ENCODE measurements at places on chromosomes 11 and 22.
A peak's percentile ranks its signal among the peaks of the same experiment; 100 is the strongest.

GRCh38 chr11:68743539-68743938 is 7.8 kb downstream of the TESMIN start:
- no peak for DNase-seq

DNA sequence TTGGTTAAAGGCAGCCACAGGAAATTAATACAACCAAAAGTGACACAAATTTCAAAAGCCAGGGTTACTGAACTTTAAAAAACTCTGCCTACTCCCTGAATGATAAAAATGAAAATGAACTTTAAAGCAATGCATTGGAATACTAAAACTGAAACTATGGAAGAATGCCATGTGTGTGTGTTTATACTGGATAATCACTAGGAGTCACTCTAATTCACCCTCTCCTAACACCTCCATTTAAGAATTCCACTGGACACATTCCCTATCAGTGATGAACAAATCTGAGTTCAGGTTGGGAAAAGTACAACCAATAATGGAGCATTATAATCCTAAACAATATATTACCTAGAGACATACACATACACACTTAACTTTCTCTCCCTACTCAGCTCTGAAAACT is 27.5 kb upstream of the PLAAT3 start:
- no peak for DNase-seq

DNA sequence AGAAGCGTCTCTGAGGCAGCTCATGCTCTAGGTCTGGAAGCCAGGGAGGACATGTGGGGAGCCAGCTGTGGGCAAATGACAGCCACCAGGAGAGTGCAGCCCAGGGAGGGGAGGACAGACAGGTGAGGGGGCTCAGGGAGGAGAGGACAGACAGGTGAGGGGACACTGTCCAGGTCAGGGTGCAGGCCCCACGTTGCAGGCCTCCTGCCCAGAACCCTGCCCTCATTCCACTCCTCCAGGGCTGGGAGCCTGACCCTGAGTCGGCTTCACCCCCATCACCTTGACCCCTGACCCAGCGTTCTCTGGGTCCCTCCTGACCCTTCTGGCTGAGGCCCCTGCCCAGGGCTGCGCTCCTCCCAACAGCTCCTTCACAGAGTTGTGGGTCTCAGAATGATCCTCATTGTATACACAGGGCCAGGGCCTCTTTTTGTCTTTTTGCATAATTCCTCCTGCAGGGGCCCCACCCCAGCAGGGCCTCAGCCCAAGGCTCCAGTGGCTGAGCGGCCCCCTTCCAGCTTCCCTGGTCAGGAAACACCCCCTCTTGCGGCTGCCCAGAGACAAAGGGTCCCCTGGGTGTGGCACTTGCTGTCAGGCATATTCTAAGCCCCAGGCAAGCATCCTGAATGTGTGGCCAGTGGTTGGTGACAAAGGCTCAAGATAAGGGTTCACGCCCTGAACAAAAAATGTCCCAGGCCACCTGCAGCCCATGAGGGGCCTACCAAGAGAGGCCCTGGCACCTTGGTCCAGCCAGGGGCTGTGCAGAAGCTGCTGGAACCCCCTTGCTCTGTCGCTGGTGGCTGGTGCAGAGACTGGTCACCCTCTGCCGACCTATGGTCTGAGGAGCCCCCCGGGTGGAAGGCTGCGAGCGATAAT is 853.0 kb downstream of the BRD1 start:
- no peak for DNase-seq

- no peak for DNase-seq
Observed at GRCh38 chr22:21961886-21962654, 9.4 kb upstream of the PPM1F start.

DNA sequence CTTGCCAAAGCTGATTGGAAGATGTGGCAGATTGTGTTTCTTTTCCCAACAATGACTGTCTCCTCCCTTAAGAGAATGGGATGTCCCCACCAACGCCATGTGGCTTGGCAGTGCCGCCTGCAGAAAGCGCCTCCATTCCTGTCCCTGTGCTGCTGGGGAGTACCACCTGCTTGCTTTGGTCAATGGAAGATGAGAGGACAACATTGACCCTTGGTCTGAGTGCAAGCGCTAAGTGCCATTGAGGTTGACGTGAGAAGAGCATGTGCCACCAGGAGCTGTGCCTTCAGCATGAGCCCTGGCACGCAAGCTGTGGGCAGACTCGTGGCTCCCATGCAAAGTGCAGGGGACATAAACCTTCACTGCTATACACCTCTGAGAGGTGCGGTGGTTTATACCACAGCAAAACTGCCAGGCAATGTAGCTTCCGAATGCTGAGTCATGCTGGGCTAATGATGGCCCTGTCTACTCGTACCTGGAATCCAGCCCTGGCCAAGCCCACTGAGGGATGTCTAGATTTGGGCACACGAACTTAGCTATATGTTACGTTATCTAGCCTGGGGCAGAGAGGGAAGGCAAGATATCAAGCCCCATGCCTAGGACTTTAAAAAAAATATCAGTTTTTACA is 41.9 kb downstream of the MYEOV start:
- DNase-seq: no peak

GRCh38 chr11:103608566-103608965 is 427.9 kb upstream of the DDI1 start:
- no peak for DNase-seq

DNA sequence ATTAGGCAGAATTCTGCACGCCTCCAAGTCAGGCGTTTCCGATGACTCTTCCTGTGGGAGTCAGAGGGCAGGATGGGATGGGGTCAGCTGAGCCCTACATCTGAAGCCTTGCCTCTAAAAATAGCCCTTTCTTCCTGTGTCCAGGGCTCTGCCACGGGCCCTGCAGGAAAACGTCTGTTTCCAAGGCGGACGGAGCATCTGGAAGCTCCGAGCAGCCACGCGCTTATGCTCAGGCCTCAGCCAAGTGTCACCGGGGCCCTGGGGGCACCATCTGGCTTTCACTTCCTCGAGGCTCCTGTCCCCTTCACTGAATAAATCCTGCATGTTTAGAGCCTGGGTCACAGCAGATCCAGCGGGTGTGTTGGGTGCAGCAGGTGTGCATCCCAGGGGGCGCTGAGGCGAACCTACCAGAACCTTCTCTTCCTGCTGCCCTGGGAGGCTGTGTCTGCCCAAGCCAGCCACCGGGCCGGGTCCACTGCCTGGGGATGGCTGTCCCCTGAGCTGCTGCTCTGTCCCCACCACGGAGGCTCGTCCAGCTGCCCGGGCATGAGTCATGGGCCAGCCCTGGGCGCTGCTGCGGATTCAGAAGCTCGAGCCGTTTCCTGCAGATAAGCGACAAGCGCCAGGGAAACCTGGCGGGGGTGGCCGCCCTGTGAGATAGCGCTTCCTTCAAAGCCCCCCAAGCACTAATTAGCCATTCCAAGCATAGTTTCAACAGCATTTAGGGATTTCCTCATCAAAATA is 32.0 kb upstream of the LINC01488 start:
- DNase-seq: no peak

GRCh38 chr11:59429924-59430516 is 3.8 kb upstream of the OR5A2 start:
- DNase-seq: peak; percentile 60

- peak; percentile 37 for DNase-seq
Observed at GRCh38 chr22:26923531-26923930, 266.1 kb downstream of the MIAT start.

DNA sequence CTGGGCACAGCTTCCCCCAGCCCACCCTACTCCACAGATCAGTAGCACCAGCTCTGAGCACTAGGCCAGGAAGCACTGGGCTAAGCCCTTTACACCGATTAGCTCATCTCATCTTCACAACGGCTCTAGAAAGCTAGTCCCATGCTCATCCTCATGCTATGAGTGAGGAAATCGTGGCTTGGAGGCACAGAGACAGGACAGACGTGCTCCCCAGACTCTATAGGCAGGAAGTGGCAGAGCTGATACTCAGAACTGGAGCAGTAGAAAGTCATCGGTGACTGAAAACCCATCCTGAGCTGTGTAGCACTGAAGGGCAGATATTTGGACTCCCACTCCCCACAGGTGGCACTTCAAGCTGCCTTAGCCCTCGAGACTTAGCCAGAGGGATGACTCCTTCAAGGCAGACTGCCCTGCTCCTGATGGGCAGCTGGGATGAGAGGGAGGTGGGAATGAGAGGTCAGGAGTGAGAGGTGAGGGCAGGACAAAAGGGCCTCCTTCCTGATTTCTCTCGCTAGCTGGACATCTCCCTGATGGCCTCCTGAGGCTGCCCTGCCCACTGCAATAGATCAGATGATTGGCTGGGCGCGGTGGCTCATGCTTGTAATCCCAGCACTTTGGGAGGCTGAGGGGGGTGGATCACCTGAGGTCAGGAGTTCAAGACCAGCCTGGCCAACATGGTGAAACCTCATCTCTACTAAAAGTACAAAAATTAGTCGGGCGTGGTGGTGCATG is 9.7 kb downstream of the CD5 start:
- DNase-seq: no peak

- no peak for DNase-seq
Observed at GRCh38 chr11:31645747-31646146, 136.2 kb downstream of the ELP4 start.

DNA sequence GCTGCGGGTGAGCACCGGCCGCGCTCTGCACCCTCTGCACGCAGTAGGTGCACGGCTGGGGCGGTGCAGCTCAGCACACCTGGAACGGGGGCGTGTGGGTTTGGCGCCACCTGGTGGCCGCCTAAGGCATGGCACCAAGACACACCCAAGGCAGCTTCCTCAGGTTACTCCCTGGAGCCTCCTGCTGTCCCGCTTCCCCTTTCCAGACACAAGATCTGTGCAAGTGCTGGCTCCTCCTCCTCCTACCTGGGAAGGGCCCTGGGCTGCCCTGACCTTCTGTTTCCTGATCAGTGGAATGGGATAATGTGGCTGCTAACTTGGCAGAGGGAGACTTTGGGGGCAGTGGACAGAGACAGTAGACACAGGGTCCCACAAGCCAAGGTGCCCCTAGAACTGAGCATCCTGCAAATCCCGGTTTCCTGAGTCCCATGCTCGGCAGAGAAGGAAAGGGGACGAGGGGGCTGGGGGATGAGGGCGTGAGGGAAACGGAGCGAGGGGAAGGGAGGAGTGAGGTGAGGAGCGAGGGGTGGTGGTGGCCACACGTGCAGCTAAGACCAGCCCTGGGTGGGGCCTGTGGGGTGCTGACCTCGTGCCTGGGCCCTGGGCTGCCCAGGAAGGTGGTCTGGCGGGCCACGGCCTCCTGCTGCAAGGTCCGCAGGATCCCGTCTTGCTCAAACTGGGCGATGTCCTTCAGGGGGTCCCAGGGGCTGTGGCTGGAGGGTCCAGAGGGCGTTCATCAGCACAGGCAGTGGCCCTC is 34.8 kb upstream of the CARS1 start:
- peak; percentile 98 for DNase-seq

GRCh38 chr11:133845413-133845812 is at the start of gene SPATA19:
SPATA19 (minus strand) TSS chr11:133845513; CDS start chr11:133845446, 67 bp downstream.
- no peak for DNase-seq

DNA sequence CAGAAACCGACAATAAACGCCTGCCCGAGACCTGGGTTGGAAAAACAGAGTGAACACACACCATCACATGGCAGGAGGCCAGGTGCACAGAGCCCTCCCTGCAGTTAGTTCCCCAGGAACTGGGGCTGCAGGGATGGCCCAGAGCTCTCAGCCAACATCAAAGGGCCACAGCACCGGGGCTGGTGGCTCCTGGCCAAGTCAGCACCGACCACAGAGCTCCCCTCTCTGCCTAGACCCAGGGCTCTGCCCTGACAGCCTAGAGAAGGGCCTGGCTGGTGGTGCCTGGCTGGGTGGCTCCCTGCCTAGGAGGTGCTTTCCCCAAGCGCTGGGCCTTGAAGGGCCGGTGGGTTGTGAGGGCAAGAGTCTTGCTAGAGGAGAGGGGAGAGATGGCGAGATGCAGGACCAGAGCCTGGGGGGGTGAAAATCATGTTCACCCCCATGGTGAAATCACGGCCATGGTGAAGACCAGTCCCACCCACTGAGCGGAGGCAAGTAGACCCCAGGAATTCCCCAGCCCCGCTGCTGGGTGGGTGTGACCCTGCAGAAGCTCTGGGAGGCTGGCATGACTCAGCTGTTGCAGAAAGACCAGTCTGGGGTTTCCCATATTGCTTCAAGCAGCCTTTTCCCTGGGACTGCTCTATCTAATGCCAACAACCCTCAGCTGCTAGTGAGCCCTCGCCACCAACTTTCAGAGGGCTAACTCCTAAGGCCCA is 7.2 kb upstream of the BID start:
- no peak for DNase-seq

- DNase-seq: no peak
Observed at GRCh38 chr22:35446365-35446764, 46.4 kb downstream of the MCM5 start.

DNA sequence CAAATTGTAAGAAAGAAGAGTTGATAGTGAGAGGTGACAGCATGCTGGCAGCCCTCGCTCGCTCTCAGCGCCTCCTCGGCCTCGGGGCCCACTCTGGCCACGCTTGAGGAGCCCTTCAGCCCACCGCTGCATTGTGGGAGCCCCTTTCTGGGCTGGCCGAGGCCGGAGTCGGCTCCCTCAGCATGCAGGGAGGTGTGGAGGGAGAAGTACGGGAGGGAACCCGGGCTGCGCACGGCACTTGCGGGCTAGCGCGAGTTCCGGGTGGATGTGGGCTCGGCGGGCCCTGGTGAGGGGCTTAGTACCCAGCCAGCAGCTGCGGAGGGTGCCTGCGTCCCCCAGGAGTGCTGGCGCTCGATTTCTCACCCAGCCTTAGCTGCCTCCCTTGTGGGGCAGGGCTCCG is 539.7 kb upstream of the CCDC179 start:
- no peak for DNase-seq

DNA sequence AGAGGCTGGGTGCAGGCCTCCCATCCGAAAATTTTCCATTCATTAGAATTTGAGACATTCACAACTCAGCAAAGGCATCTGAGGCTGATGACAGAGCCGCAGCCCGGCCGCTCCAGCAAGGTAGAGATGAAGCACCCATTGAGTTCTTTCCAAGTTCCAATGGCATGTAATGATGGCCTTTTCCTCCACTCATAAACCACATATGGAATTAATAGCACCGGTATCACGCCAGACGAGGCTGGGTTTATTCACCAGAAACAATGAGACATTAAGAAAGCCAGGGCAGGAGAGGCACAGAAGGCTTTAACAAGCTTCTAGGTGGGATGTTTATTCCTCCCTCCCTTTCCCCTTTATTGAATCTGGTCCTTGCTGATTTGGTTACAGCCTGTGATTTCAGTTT is 534.4 kb downstream of the MN1 start:
- no peak for DNase-seq

DNA sequence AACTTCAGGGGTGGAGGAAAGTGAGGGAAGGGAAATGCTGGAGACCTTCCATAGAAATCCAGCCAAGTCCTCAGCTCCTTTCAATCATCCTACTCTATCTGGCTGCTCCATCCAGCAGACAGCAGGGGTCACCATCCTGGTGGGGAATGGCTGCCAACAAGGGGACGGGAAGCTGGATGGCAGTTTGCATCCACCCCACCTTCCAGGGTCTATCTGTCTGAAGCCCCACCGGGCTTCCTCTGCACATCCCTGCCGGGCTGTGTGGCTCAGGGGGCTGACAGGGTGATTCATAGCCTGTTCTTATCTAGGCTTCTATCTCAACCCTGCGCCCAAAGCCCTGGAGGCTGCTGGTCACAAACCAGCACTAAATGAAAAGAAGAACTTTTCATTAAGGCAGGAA is 1.1 kb downstream of the SYTL2 start:
- peak; percentile 40 for DNase-seq

DNA sequence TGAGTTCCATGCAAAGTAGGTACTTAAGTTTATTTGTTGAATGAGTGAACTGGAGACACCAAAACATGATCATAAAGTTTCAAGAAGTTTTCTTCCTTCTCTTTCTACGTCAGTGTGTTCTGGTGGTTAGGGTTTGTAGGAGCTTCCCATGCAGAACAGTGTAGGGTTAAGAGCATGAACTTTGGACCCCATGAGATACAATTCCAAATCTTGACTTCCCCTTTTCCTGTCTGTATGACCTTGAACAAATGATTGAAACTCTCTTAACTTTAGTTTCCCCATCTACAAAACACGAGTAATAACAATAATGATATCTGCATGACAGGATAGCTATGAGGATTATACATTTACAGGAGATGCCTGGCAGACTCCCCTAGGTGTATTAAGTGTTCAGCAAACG is 41.0 kb upstream of the TENM4 start:
- no peak for DNase-seq
